ENCODE measurements at places on chromosomes 7 and 10.
A peak's percentile ranks its signal among the peaks of the same experiment; 100 is the strongest.

DNA sequence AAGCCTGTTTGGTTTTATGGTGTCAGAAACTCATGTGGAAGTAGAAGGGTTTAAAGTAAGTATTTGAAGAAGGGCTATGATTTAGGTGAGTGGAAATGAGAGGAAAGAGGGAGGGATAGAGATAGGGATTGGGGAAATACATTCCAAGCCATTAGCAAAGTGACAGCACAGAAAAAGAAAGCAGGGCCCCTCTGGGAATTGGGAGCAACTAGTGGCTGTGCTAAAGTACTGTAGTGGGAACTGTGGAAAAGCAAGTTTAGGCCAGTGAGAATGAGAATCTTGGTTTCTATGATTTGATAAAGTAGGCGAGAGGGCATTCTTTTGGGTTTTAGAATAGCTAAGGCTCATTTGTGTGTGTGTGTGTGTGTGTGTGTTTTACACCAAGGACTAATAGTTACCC, 5.0 kb downstream of the PRKG1 start:
- DNase-seq = no peak

- DNase-seq = no peak
Measured at GRCh38 chr10:58512491-58513187, at the start of gene BICC1. TSS of gene BICC1 (plus strand) at chr10:58512872. CDS start at chr10:58513144, 272 bp downstream.

DNA sequence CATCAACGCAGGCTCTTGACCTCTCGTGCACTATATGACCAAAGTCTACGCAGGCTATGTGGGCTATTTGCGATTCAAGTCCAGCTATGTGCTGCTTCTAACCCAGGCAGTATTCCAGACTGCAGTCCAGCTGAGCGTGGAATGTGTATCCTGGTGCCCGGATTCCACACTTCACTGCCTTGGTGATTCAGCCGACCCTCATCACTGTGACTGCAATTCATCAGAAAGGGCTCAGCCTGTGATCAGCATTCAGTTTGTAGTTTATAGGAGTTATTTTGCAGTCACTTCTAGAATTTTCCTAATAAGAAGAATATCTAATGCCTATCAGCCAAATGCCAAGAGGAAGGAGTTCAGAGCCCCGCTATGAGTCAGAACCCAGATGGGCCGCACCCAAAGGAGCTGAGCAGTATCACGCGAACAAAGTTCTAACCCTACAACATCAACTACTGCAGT, 119.8 kb upstream of the LANCL2 start:
- DNase-seq = no peak

- no peak for DNase-seq
Measured at GRCh38 chr7:124364283-124364682, 331.4 kb upstream of the TMEM229A start.

DNA sequence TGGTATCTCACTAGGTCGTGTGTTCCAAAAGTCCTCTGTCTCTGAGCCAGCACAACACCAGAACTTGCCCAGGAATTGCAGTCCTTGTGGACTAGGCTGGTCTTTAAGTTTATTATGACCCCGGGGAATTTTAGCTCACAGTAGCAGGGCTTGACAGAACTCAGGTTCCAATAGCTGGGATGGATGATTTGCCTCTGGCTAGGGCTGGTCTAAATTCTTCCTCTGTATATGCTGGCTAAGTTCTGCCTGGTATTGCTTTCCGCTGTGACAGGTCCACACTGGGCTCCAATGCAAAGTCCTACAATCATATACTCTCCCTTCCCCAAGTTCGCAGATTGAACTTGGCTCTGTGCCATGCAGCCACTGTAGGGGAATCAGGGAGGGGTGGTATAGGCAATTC, 52.5 kb downstream of the FAS start:
- DNase-seq = no peak

- no peak for DNase-seq
Measured at GRCh38 chr7:93690021-93690420, 115.5 kb upstream of the CALCR start.

DNA sequence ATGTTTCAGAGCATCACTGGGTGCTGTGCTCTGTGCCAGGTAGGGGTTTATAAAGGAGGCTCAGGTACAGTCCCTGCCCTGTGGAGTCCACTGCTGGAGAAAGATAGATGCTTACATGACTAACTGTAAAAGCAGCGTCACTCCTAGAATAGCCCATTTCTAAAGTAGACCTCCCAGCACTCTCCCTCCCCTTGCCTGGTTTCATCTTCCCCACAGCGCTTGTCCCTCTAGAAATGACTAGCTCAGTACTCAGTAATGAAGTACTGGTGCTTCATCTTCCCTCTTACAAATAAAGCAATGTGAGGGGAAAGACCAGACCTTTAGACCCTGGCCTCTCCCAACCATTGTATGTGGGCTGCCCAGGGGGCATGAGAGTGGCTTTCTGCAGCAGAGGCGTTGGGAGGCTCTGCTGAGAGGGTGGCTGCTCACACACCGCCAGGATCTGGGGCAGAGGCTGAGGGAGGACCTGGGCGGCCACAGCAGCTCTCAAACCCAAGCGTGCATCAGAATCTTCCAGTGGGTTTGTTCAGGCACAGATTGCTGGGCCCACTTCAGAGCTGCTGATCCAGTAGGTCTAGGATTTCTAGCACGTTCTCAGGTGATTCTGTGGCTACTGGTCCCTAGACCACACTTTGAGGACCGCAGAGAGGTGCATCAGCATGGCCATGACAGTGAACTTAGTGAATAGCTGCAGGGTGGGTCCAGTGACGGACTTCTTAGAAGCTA, 110.3 kb upstream of the ANLN start:
- DNase-seq = no peak

DNA sequence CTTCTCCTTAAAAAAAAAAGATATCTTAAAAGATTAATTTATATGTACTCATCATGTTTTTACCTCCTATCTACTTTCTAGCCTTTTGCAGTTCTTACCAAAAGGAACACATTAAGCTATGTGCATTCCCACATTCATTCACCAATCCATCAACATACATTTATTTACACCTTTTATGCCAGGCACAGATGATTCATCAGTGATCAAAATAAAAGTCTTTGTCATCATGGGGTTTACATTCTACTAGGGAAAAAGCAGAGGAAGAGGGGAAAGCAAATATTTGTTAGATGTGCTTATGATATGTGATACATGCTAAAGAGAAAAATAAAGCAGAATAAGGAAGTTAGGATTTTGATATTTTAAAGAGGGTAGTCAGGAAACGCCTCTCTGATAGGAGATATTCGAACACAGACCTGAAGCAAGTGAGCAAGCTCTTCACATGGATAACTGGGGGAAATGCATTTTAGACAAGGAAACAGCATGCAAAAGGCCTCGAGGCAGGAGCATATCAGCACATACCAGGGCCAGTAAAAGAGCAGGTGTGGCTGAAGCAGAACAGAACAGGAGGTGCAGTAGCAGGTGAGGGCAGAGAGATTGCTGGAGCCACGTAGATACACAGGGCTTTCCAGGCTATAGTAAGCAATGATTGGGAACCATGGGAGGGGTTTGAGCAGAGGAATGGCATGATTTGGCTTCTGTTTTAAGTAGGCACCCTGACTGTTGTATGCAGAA, 67.4 kb downstream of the REEP3 start:
- no peak for DNase-seq

DNA sequence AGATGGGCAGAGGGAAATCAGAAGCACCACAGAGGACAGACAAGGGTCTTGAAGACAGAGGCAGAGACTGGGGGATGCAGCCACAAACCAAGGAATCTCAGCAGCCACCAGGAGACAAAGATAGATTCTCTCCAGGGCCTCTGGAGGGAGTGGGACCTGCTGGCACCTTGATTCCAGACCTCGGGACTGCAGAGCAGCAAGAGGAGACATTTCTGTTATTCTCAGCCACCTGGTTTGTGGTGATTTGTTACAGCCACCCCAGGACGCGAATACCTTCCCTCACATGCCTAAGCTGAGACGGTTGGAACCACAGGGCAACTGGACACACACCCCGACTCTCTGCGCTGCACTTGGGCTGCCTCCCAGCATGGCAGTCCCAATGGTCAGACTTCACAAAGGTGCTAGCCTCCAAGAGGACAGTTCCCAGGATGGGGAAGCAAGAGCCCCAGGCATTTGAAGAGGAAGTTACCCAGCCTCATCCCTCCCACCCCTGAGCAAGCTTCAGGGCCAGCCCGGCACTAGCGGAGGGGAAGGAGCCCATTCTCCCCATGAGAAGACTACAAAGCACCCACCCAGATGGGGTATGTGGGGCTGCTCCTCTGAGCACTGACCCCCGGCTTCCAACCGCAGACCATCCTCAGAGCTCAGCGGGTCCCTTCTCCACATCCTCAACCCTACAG, 104.6 kb upstream of the INSIG1 start:
- no peak for DNase-seq

DNA sequence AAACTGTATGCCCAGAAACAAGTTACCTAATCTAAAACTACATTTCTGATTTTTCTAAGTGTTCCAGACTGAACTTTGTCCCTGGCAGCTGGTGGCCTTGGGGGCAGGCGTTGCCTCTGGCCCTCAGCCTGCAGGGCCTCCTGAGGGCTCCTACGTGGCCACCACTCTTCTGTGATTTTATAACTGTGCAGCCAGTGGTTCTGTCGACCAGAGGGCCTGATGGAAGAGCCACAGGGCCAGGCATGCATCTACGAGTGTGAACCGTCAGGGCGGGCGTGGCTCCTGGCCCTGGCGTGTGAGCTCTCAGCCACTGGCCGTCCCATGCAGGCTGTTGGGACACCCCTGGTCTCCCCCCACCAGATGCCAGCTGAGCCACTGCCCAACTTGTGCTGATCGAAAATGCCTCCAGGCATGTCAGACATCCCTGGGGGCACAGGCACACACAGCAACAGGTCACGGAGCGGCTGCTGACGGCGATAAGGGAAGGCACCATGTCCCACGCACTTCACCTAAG, 173.4 kb downstream of the ZMYND11 start:
- no peak for DNase-seq

GRCh38 chr10:102752934-102753664, 9.4 kb downstream of the WBP1L start:
- no peak for DNase-seq

GRCh38 chr10:11012421-11013295, 5.0 kb upstream of the CELF2 start:
- DNase-seq = no peak

- DNase-seq = no peak
Measured at GRCh38 chr10:76962851-76963250, 674.8 kb downstream of the KCNMA1 start.

- no peak for DNase-seq
Measured at GRCh38 chr10:1214882-1215540, 158.8 kb downstream of the WDR37 start.

- no peak for DNase-seq
Measured at GRCh38 chr7:157555313-157555712, 218.5 kb downstream of the DNAJB6 start.

GRCh38 chr10:734481-734880, 45.0 kb upstream of the DIP2C start:
- DNase-seq = no peak

- no peak for DNase-seq
Measured at GRCh38 chr10:11227103-11227502, 209.4 kb downstream of the CELF2 start.

- DNase-seq = peak; percentile 82
Measured at GRCh38 chr10:22003177-22003963, at the start of gene DNAJC1. TSS of gene DNAJC1 (minus strand) at chr10:22003730. CDS start at chr10:22003434, 296 bp downstream.

GRCh38 chr10:14378387-14378960, 47.8 kb upstream of the FRMD4A start:
- DNase-seq = no peak

GRCh38 chr7:113550966-113551365, 367.8 kb downstream of the PPP1R3A start:
- DNase-seq = no peak

- DNase-seq = no peak
Measured at GRCh38 chr10:114301951-114302710, 63.1 kb downstream of the VWA2 start.

DNA sequence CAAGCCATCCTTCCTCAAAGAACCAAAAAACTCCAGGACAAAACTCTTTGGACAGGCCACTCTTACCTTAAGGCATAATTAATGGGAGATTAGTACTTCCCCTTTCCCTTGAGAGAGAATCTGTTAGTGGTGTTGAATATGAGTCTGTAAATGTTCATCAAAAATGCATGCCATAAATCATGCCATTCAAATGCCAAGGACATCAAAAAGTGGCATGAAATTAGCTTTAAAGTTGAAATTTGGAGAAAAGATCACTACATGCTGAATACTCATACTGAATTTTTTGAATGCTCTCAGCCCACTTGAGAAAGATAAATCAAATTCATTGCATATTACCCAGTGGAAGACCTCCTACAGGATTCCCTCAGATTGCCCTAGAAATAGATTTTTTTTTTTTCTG, 6.7 kb downstream of the NRCAM start:
- no peak for DNase-seq

GRCh38 chr10:1454951-1455350, 282.4 kb downstream of the ADARB2 start:
- DNase-seq = no peak

DNA sequence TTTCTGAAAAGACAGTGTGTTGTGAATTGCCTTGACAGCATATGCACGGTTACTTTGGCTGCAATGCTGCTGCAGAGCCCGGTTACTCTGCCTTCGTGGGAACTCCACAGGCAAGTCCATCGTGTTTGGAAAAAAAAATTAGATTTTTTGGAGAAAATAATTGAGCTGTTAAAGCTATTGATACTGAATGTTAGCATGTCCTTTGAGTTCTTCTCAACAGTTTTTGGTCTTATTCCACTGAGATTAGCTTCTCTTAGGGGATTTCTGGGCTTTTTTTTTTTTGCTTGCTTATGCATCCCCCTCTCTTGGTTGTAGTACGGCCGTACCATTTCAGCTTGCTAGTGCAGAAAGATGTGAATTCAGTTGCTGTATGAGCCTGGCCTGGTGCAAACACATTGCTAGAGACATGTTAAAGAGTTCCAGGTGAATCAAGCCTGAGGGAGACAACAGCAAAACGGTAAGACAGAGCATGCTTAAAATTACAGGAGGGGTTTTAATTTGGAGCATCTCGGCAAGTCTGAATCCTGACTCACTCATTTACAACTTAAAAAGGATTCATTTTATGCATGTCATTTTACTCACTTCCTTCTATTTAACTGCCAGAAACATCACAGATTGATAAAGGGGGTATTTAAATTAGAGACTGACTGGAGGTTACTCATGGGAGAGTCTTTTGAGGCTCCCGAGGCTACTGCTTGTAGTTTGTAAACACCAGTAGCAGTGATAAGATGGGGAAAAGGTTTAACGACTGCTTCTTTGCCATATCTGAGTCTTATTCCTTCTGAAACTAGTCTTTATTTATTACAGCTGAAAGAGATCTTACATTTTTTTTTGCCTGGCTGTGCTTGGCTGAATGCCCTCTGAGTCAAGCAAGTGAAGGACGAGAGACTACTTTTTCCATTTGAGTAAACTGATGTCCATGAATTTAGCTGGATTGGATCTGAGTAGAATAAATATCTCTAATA, 113.7 kb downstream of the CDK14 start:
- DNase-seq = no peak

GRCh38 chr10:49841615-49842332, 79.7 kb upstream of the OGDHL start:
- no peak for DNase-seq

GRCh38 chr10:103734731-103735130, 120.6 kb downstream of the SH3PXD2A start:
- no peak for DNase-seq

- DNase-seq = peak; percentile 28
Measured at GRCh38 chr7:159027789-159028507, 116.7 kb downstream of the VIPR2 start.

GRCh38 chr7:70432567-70433001, 699.4 kb upstream of the GALNT17 start:
- peak; percentile 98 for DNase-seq

- no peak for DNase-seq
Measured at GRCh38 chr10:78780551-78780961, 288.2 kb upstream of the ZMIZ1 start.

- no peak for DNase-seq
Measured at GRCh38 chr10:30662814-30663213, 33.3 kb upstream of the LYZL2 start.
